Uterus (tissue), 4 donors: ENCODE measurements at places on chromosomes 1 and 21. TPM values are rescaled to one million over a fixed set of nuclear protein-coding genes. Genes with fewer than 3 reads are reported as not detected.

DNA sequence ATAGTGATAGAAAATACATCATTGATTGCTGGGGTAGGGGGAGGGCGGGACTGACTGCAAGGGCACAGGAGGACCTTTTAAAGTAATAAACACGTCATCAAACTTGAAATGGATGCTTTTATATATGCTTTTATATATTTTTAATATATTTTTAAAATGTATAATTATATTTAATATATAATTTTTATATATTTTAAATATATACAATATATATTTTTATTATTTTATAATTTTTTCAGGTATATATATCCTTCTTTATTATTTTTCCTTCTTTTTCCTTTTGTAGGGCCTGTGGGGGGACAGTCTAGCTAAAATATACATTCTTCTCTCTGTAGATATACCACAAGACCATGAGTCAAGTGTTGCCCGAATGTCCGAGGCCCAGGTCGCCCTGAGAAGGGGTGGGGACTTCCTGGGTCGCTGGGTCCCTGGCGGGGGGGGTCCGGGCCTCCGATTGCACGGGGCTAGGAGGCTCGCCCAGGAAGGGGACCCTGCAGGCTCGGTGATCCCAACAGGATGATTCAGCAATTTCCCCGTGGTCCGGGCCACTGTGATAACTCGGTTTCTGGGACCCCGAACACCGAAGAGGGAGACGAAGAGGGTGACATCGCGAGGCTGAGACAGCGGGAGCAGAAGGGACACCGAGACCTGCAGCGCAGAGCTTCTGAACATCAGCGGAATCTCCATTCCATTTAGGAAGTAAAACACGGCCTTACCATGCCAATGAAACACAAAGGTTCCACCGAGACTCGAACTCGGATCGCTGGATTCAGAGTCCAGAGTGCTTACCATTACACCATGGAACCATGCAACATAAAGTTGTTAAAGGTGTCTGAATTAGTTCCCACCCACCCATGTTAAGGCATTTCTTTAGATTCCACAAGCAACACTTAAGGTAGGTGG is 112.5 kb upstream of the NBPF11 start:
- peak; percentile 24 for DNase-seq

- DNase-seq = no peak
Measured at GRCh38 chr1:89269277-89269676, 3.4 kb downstream of the GBP5 start.

DNA sequence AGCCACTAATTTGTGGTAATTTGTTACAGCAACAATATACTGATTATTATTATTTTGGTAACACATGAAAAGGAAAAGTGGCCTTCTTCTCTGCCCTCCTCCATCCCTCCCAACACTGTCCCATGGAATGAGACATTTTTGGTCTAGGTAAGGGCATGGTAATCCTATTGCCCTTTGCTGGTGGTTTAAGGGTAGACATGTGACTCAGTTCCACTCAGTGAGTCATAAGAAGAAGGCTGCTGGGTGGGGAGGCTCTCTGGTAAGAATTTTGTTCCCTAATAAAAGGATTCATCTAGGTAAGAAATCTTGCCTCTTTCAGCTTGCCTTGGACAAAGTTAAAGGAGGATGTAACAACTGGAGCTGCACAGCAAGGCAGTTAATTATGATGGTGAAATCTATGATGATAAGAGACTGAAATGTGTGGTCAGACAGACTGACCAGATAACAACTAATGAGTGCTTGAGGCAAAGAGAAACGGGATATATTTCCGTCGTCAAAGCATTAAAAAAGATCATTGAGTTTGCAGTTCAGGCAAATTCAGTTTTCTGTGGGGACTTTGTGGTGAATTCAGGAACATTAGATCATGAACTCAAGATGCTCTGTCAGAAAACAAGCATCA is 232.0 kb upstream of the KCNK2 start:
- no peak for DNase-seq

DNA sequence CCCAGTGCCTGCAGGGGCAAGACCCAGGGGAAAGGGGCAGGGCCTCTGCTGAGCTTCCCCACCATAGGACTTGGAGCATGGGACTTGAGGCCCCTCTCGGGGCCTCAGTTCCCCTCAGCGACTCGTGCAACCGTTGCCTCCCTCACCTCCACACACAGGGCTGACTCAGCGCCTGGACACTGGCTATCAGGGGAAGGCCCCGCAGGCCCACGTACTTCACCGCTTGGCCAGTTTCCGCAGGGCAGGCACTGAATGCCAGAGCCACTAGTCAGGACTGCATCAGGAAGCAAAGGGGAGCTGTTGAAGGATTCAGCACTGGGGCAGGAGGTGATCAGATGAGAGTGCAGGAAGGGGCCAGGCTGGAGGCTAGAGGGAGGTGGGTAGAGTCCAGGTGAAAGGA is 15.5 kb upstream of the FAM131C start:
- no peak for DNase-seq

DNA sequence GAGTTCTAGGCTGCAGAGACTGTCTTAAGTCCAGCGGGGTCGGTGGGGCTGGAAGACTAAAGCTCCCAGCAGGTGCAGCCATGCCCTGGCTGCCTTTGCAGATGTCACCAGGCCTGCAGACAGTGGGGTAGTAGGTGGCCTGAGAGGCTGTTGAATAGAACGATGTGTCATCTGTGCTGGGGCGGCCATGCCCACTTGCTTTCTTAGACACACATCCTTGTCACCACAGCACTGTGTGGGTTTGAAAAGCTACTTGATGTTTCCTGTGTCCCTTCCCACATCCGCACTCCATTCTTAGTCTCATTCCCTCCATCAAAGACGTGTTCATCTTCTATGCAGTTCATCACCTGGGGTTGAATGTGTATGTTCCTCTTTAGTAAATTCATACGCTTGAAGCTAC is 184.5 kb upstream of the TMEM51 start:
- DNase-seq = no peak

DNA sequence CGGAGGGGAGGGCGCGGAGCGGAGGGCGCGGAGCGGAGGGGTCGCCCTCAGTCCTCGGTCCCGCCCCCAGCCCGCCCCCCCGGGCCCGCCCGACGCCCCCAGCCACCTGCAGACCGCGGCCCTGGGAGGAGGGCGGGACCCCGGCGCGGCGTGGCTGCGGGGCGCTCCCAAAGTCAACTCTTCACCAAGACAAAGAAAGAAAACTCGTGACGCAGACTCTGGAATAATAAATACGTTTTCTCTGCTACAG is 1.2 kb downstream of the HES4 start:
- DNase-seq = no peak

- DNase-seq = no peak
Measured at GRCh38 chr1:41735631-41736260, 183.0 kb downstream of the HIVEP3 start.

DNA sequence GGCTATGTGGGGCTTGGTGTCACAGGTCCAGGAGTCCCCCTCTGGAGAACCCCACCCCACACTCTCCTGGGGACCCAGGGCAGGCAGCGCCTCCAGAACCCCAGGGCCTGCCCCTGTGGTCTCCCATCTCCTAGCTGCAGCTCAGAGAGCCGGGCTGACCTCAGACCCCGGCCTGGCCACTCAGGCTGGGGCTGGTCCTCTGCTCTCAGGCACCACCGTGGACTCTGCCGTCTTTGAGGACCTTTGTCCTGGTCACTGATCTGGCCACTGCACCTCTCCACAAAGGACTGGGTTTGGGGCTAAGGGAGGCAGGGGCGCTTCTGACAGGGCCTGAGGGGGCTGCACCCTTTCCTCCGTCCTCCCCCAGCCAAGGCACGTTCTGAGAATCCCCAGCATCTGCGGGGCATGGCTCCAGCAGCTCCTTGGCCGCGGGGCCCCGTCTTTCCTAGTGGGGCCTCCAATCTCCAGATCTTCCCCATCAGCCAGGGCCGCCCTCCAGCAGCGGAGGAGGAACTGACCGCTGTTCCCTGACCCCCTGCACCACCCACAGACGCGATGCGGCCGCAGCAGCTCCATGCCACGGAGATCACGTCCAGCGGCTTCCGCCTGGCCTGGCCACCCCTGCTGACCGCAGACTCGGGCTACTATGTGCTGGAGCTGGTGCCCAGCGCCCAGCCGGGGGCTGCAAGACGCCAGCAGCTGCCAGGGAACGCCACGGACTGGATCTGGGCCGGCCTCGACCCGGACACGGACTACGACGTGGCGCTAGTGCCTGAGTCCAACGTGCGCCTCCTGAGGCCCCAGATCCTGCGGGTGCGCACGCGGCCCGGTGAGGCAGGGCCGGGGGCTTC is 3.3 kb downstream of the VWA1 start:
- DNase-seq = peak; percentile 21

FCRLB gene
- 0.52 TPM for total RNA-seq

AMY1C gene
- 4.0 TPM for total RNA-seq

NES gene
- total RNA-seq = 49.6 TPM

PCP4 gene
- 35.9 TPM for total RNA-seq

HMCN1 gene
- total RNA-seq = 0.59 TPM

E2F2 gene
- total RNA-seq = not detected
